ENCODE measurements at places on chromosomes 3 and 15.
A peak's percentile ranks its signal among the peaks of the same experiment; 100 is the strongest.

DNA sequence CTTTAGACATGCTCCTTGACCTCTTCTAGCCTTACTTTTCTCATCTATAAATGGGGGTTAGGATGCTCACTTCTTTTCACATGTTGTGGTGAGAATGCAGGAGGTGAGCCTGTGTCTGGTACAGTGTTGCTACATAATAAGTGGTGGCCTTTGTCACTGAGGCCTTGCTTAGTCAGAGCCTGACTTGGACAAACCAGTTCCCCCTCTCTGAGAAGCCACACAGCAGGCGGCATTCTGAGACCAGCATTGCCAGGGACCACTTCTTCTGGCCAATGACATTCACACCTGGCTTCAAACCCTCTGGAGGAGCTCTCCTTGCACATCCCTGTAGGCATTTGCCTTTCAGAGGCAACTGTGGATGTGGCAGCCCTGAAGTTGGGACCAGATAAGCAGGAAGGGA is 95.7 kb downstream of the MINAR1 start:
- no peak for DNase-seq

- DNase-seq: no peak
Observed at GRCh38 chr3:147462856-147463255, 53.7 kb downstream of the ZIC1 start.

- no peak for DNase-seq
Observed at GRCh38 chr15:78752492-78753358, 58.5 kb downstream of the ADAMTS7 start.

- DNase-seq: no peak
Observed at GRCh38 chr3:33221241-33221640, 2.6 kb upstream of the SUSD5 start.

- no peak for DNase-seq
Observed at GRCh38 chr3:60708191-60708975, 542.9 kb downstream of the FHIT start.

GRCh38 chr3:126197343-126197742 is 17.0 kb upstream of the ALDH1L1 start:
- no peak for DNase-seq

DNA sequence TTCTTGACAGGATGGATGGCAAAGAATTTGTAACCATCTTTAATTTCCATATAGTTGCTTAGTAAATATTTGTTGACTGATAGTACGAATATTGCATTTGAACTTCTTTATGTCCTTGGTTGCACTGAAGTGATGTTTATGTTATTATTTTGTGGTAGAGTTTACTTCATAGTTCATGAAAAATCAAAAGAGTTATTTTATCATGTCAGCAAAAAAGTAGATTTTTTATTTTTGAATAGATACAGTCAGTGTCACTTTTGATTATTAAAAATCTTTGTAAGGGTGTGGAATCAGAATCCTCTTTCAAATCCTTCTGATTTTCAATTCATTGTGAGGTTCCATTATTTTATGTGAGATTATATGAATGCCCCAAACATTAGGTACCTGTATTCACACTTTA is 35.0 kb downstream of the FILIP1L start:
- DNase-seq: no peak

DNA sequence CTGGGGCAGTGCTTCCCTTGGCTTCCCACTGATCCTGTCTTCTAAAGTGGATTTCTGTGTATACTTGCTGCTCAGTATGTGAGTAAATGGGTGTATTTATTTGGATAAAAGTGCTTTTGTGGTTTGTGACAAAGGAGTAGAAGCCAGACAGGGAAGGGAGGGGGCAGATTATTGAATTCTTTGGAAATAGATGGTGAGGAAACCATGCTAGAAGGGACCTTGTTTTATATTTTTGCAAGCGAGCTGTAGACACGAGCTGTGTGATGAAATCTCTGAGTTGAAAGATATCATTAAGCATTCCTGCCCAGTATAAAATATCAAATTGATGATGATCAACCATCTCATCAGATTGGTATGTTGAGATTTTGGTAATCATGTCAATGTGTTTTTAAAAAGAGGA is 68.9 kb downstream of the DUT start:
- DNase-seq: no peak

DNA sequence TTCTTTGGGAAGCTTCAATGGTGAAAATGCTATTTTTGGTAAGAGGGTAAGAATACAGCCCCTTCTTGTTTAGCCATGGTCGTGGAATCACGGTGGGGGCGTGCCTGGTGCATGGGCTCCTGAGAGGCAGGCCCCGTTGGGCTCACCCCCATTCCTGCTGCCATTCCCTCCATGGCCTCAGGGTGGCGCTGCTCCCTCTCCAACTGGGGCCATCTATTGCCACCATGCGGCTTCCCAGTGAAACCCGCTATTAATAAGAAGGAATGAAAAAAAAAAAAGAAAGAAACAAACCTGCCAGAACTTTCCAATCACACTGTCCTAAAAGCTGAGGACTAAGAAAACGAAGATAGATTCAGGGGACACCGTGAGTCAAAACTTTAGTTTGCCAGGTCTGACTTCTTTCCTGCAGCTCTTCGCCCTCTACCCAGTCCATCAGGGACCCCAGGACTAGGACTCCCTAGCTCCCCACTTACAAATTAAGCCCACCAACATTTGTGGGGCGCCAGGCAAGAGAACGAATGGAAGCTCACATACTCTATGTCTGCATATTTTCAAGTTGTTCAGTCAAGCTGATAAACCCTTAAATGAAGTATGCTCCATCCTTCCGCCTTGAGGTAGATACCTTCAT is 30.6 kb upstream of the ABHD2 start:
- DNase-seq: peak; percentile 74

DNA sequence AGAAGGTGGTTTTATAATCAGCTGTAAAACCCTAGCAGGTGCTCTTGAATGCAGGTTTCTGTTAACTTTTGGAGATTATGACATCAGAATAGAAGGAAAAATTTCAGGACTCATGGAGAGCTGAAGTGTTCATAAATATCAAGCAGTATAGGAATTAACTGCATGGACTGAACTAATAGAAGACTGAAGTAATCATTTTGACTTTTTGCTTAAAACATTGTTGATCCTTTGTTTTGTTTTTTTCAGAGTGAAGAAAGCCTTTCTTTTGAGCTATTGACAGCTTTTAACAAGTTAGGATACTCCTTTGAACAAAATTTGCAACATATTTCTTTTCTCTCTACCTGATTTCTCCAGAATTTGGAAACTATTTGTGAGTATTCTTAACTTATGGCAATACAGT is 70.6 kb upstream of the DAZL start:
- no peak for DNase-seq

GRCh38 chr3:157042226-157042625 is 117.7 kb downstream of the CCNL1 start:
- no peak for DNase-seq

DNA sequence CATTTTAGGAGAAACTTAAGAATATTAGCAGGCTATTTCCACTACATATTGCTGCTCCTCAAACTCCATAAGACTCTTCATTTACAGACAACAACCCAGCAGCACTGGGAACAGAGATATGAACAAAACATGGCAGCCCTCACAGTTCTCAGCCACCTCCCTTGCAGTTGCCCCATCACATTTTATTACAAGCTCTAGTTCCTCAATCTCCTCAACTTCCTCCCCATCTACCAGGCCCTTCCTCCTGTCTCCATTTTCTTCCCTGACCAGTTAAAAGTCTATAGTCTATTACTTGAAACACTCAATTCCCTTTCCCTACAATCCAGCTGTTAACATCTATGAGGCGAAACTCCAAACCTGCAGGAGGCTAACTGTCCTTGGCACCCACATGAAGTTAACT is 412.5 kb downstream of the TBC1D5 start:
- no peak for DNase-seq

DNA sequence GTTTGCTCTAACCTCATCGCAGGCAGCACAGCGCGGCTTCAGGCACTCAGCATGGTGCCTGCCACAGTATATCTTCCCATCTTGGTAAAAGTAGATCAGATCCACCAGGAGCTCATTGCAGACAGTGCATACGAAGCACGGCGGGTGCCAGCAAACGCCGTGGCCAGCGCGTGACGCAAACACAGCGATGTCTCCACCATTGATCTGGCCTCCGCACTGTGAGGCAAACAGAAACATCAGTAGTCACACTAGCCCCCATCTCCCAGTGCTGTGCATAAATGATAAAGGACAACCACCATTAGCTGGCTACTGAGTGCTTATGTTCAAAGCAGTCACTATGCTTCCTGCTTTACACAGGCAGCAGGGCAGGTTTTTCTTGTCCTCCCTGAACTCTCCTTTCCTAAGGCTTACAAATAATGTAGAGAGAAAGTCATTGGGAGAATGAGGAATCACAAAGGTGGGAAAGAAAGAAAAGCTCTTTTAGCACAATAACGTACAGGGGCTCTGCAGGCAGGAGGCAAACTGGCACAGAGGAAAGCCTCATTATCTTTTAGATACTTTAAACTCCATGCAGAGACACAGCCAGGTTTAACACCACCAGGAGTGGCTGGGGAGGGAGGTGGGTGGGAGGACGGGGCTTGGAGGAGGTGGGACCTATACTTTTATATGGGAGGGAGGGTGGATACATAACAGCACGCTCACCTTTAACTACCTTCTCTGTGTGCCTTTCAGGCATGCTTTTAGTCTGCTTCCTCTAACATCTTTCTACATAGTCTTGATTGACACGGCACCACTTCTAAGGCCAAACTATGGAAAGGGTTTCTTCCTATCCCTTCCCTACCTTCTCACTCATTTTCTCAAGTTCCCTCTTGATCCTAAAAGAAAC is 67.9 kb downstream of the PRICKLE2 start:
- DNase-seq: no peak

- DNase-seq: no peak
Observed at GRCh38 chr3:129483870-129484269, 43.8 kb downstream of the IFT122 start.

- no peak for DNase-seq
Observed at GRCh38 chr3:81837071-81837593, 75.7 kb upstream of the GBE1 start.

DNA sequence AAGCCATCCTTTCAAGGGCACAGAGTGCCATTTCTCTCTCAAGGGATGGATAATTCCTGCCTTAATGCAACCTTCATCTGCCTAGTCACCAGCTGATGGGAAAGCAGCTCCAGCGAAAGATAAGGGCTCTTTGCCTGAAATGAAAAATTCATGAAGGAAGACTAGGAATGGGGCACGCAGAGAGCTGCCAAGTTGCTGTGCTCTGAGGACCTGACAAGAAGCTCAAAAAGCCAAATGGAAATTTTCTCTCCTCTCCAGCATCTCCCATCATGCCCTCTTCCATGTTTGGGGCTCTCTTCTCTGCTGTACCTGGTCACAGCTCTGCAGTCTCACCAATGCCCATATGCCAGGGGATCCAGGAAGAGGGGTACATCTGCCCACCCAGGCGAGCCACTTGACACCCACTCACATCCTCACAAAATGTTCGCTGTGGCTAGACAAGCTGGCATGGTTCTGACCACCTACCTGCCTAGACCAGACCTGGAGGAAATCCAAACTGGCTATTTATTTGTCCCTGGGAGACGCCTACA is 29.3 kb upstream of the ABHD2 start:
- DNase-seq: no peak

GRCh38 chr3:74127256-74127655 is 487.2 kb downstream of the CNTN3 start:
- no peak for DNase-seq

DNA sequence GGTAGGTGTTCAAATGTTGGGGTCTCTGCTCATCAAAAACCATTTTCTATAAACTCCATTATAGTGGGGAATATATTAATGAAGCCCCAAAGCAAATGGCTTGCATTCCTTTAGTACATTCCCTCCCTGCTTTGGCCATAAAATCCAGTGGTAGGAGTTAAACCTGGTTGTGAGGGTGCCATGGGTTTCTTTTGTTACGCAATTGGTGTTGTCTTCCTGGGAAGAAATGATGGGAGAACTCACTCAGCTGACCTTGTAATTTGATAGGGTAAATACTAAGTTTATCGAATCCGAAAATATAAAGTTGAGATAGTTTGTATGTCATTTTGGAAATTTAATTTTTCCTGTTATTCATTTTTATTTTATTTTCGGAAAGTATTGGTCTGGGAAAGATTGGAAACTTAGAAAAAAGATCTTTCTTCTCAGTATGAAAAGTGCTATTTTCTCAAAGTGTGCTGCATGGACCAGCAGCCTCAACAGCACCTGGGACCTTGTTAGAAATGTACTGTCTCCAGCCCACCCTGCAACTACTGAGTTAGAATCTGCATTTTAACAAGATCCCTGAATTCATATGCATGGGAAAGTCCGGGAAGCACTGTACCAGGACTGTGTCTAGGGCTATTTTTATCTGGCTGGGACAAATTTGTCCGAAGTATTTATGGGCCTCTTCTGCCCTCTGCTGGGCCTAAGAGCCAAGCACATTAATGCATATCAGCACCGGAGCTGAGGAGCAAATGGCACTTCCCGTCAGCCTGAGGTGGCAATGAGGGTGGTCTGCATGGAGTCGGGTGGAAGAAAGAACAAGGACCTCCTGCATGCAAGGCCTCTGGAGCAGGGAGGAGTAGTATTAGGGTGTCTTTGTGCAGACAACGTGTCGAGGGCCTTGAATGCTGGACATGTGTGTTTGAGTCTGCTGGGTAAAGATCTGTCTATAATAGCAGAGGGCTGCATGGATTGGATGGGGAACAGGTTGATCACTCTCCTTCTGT is 54.7 kb downstream of the FAM81A start:
- peak; percentile 21 for DNase-seq

DNA sequence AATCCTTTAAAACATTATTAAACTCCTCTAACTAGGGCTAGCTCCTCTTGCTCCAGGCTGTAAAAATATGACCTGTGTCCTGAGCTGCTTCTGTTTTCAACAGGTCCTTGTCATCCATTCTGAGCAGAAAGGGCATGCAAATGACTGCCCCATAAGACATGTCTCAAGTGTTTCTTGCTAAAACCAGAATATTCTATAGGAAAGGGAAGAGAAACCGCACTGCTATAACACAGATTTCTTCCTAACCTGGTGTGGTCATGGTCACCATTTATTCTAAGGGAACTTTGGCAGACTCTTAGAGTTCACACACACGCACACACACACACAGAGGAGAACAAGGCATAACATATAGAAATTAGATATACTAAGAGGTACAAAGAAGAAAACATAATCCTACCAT is 34.2 kb upstream of the B3GNT5 start:
- no peak for DNase-seq

- DNase-seq: no peak
Observed at GRCh38 chr3:55724821-55725220, 237.7 kb upstream of the WNT5A start.

DNA sequence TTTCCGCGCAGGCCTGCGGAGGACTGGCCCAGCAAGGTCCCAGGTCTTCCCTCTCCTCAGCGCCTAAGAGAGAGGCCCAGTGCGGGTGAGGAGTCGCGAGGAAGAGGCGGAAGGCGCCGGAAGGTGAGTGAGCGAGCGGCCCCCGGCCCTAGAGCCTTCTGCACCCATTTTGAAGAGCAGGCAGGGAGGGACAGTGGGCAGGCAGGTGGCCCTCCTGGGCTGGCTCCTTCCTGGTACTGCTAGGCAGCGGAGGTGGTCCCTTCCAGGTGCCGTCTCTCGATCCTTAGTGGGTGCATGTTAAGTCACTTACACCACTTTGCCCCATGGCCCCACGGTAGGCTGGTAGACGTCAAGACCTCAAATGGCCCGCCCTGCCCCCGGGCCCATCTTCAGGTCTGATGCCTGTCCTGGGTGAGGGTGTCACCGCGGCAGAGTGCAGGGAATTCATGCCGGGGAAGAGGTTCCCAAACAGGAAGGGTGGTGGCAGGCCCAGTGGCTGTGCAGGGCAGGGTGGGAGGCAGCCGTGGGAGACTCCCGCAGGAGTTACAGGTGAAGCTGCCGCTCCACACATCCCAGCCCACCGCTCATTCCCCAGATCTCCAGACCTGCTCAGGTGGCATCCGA is 14.4 kb downstream of the PAK6 start:
- DNase-seq: no peak

GRCh38 chr3:125479091-125479490 is 40.9 kb downstream of the SNX4 start:
- DNase-seq: no peak

- no peak for DNase-seq
Observed at GRCh38 chr3:180183346-180183745, 146.6 kb upstream of the PEX5L start.
